Left cardiac atrium (tissue), 4 donors: ENCODE measurements at places on chromosomes 2 and 18. TPM values are rescaled to one million over a fixed set of nuclear protein-coding genes. Genes with fewer than 3 reads are reported as not detected.

ACSL3 gene
- 37.8 TPM for total RNA-seq

TRIB2 gene
- 43.6 TPM for total RNA-seq

DNA sequence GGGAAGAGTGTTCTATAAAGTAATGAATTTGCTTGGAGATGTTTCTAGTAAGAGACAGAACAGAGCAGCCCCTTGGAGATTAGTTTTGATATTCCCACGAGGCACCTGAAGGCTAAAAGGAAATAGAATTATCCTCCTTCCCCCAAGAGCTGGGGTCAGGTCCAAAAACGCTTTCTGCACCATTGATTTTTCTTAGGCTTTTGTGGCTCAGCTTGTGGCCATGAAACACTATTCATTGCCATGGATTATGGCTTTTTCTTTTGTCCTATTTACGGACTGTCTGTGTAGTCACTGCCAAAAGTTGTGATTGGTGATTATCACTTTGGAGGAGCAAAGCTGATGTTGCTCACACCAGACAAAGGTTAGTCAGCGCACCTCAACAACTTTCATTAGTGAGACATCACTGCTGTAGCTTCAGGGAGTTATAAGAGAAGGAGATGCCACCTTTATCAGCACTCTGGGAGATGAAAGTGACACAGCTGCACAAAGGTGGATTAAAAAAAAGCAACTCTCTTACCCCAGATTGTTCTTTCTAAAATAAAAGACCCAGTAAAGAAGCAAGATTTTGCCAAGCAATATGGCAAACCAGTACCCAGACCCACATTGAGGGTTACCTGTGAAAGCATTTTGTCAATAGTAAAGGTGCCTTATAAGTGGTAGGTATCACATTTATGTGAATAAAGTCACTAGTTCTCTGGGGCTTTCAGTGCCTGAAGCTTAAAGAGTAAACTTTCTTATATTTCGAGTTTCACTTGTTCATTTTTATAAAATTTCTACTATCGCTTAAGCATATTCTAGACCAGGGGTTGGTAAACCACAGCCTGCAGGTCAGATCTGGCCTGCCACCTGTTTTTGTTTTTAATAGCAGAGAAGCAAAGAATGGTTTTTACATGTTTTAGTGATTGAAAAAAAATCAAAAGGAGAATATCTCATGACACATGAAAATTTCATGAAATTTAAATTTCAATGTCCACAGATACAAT, 10.6 kb downstream of the CXCR4 start:
- DNase-seq = no peak

CXCR4 gene
- total RNA-seq = 7.7 TPM

GRCh38 chr2:229971298-229971790, 49.0 kb downstream of the FBXO36 start:
- no peak for DNase-seq

GRCh38 chr2:213566846-213567245, 282.6 kb downstream of the SPAG16 start:
- DNase-seq = no peak

DNA sequence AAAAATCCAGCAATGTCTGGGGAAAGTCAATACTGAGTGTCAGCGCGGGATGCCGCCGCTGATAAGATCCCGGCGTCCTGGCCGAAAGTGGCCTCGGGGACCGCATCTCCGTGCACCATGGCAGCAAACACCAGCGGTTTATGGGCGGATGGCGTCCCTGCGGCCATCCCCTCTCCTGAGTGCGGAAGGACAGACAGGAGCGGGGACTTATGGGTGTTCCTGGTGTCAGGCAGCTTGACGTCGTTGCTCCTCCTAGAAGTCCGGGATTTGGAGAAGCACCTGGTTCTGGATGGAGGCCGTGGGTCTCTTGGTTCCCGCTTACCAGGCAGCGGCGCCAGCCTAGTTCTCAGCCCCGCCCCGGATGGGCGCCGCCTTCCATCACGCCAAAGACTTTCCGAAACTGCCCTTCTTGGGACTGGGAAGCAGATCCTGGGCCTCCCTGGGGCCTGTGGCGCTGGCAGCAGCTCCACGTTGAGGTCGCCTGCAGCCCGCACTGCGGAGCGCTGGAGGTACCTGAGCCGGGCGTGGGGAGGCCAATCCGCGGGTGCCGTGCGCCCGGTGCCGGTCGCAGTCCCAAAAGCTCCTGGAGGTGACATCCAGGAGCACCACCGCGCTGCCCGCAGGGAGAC, 119.1 kb downstream of the CCDC74A start:
- no peak for DNase-seq

PPIL3 gene
- total RNA-seq = 25.9 TPM

IL36B gene
- not detected for total RNA-seq

- no peak for DNase-seq
Observed at GRCh38 chr2:122745603-122746002, 990.2 kb downstream of the TSN start.

MYO1B gene
- 18.6 TPM for total RNA-seq

- no peak for DNase-seq
Observed at GRCh38 chr18:6860804-6861448, 131.4 kb downstream of the ARHGAP28 start.

ARHGAP25 gene
- total RNA-seq = 6.8 TPM

GKN2 gene
- not detected for total RNA-seq

CNDP1 gene
- total RNA-seq = not detected

- no peak for DNase-seq
Observed at GRCh38 chr2:209946539-209946938, 55.9 kb upstream of the RPE start.

- DNase-seq = no peak
Observed at GRCh38 chr2:208266553-208266893, 468 bp downstream of the PIKFYVE start.

GRCh38 chr2:119333360-119333759, 33.3 kb downstream of the C2orf76 start:
- DNase-seq = no peak

DNA sequence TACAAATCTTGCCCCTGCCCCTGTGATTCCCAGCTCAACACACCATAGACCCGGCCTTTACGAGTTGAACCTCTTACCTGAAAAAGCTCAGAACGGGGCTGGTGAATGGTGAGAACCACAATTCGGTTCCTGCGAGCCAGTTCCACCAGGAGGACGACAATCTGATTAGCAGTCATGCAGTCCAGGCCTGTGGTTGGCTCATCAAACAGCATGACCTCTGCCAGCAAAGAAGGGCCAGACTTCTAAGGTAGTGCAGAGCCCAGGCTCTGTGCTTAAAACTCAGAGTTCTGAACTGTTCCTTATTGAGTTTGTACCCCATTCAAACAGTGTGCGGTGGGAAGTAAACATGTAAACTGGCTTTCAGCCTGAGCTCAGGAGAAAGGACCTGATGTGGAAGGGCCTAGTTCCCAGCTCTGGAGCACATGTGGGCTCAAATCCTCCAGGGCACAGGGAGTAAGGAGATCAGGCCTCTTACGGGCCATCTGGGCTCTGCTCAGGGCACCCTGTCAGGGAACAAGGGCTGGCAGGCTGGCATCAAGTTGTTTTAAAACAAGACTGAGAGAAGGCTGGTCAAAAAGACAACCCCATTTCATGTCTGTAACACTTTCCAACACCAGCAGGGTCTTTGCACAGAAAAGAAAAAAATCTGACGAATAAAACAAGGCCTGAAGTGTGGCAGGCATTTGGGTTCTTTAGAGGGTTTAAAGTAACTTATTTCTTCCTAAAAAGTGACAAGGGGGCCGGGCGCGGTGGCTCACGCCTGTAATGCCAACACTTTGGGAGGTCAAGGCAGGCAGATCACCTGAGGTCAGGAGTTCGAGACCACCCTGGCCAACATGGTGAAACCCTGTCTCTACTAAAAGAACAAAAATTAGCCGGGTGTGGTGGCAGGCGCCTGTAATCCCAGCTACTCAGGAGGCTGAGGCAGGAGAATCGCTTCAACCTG, 12.1 kb downstream of the ABCG5 start:
- DNase-seq = no peak

DNA sequence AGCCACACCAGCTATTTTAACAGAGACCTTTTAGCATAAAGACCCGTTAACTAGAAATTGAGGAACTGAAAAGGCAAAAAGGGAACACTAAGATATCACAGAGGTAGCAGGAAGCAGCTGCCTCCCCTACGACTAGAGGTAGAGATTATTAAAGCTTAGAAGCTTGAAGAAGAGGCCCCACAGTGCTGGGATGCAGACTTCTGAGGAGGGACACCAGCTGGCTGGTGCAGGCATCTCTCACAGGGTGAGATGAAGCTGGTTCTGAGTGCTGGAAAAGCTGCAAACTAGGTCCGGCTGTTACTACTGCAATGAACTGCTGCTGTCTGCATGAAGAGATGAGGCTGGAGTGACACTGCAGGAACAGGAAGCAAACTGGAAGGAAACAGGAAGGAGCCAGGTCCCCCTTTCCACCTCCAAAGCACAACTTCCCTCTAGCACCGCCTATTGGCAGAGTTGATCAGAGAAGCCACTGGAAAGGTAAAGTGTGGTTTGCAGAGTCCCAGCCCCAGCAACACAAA, 61.2 kb upstream of the MRPS9 start:
- no peak for DNase-seq
